ENCODE measurements at places on chromosomes 7 and 10.

DNA sequence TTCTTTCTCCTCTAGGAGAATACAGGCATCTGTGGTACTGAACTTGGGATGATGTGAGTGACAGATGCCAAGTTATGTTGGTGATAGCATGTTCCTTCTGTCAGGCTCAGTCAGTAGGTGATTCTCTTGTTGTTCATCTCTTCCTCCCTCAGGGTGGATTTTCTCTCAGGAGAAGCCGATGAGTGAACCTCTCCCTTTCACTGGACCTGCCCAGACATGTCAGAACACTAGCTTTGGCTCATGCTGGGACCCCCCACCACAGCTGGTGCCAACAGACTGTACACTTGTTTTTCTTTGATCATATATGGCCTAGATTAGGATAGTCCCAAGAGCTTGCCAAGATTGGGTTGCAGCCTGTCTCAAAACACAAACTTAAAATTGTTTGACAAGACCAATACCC, 129.4 kb downstream of the BMPER start:
- DNase-seq = no peak

DNA sequence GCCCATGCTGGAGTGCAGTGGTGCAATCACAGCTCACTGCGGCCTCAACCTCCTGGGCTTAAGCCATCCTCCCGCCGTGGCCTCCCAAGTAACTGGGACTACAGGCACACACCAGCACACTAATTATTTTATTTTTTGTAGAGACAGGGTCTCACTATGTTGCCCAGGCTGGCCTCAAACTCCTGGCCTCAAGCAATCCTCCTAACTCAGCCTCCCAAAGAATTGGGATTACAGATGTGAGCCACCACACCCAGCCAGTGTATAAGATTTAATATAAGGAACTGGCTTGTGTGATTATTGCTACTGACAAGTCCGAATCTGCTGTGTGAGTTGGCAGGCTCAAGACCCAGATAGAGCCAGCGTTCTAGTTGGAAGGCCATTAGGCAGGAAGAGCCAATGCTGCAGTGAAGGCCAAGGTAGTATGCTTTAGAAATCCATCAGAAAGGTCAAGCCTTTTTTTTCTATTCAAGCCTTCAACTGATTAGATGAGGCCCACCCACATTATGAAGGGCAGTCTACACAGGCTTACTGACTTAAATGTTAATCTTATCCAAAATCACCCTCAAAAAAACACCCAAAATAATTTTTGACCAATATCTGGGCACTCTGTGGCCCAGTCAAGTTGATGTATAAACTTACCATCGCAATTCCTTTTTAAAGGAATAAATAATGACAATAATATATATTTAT, 19.4 kb downstream of the TRIM4 start:
- no peak for DNase-seq

DNA sequence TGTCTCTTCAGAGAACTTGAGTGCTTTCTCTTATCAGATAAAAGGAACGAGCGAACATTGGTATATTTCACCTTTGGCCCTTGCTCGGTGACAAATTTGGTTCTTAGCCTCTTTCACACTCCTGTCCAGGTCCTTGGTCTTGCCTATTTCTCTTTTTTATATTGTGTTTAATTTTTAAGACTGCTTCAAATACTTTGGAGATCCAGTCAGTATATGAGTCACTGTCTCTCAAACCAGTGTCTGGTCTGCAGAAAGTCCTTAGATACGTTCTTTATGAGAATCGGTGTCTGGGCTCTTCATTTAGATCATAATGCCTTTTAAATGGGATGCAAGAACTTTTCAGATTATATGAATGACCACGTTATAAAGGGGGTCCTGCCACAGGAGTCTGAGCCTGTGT, 55.0 kb downstream of the PIK3AP1 start:
- DNase-seq = no peak

DNA sequence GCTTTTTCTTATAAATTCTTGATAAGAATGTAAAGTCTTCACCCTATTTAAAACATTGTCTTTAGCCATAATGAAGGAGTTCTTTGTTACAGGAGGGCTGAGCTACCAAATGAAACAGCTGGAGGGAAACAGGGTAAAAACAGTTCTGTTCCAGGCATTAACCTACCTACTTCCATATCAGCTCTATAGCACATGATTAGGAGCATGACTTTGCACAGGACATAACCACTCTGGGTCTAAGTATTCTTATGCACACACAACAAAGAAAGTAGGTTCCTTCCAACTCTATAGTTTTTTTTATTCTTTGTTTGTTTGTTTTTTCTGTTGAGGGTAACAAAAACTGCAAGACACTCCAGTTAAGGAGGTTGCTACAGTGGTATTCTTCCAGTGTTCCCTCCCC, 52.7 kb downstream of the SCIN start:
- no peak for DNase-seq

DNA sequence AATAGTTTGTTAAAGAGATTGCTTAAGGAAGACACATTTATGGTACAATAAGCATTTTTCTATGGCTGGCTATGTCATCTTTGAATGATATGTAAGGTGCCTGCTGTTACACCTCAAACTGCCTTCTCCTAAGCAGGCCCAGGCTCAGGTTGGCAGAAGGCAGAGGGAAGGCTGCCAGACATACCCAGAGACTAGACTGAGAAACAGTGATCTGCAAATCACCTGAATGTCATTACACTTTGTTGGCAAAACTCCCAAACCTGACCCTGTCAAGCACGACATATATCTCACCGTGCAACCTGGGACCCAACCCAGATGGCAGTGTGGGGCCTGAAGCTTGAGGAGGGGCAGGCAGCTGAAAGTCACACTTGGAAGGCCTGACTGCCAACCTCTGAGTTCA, 136.6 kb upstream of the TARP start:
- no peak for DNase-seq

GRCh38 chr10:7351894-7352293, 58.9 kb downstream of the SFMBT2 start:
- no peak for DNase-seq

DNA sequence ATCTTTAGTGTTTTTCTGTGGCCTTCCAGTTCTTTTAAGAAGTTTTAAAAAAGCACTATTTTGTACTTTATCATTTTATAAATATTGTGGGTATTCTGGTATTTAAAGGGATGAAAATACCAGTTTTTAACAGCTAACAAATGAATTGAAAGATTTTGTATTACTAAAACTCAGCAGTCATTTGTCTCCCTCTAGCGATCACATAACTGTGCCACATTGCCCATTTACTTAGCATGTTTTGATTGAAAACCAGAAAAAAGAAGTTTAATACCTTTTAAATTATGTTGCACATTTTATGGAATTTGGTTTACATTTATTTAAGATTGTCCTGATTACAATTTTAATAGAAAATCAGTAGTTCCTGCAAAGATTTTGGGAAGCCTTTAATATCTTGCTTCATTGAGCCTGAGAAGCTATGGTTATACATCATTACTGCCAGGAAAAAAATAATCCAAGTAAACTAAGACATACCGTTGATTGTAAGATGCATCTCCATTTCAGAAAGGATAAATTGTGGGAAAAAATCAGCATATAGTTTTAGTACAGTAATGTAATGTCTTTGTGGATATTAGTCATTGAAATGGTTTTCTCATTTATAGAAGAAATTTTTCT, 34.9 kb downstream of the TAX1BP1 start:
- no peak for DNase-seq

- DNase-seq = no peak
These were observed 45.2 kb downstream of the MICALL2 start for GRCh38 chr7:1413936-1414639.

DNA sequence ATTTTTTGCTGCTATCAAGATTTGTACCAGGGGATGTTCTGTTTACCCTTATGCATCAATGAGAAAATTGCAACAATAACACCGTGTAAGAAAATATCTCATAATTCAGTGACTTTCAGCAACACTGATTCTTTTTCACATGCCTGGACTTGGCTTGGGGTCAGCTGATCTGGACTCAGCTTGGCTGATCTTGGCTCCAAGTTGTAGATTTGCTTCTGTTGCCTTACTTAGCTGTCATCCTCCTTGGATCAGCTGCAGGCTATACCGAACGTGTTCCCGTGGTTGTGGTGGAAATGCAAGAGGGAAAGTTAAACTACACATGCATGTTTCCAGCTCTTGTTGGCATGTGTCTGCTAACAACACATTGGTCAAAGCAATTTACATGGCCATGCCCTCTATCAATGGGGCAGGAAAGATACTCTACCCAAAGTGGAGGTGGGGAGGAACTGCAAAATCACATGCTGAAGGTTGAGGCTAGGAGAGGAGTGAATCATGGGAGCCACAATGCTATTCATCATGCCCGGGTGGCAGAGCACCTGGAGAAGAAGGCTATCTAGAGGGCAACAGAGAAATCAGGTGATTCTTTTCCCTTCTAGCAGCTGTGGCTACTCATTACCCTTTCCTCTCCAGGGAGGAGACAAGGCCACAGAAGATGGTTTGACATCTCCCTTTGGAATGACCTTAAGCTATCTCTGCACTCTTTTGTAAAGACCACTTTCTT, 1276.3 kb upstream of the AUTS2 start:
- DNase-seq = no peak

DNA sequence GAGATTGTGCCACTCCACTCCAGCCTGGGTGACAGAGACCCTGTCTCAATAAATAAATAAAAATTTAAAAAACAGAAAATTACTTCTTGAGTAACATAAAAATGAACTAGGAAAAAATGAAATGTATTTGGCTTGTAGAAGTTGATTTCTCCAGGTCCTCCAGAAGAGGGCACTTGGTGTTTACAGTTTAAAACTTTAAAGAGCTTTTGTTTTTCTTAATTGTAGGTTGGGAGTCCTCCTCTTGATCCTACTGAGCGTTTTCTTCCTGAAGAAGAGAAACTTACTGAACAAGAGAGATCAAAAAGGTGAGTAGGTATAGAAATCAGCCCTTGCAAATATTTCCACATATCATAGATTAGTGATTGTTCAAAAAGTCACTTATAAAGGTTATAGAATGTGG, 16.2 kb downstream of the KIFBP start:
- no peak for DNase-seq

GRCh38 chr7:81501220-81501619, 268.6 kb downstream of the HGF start:
- DNase-seq = no peak

DNA sequence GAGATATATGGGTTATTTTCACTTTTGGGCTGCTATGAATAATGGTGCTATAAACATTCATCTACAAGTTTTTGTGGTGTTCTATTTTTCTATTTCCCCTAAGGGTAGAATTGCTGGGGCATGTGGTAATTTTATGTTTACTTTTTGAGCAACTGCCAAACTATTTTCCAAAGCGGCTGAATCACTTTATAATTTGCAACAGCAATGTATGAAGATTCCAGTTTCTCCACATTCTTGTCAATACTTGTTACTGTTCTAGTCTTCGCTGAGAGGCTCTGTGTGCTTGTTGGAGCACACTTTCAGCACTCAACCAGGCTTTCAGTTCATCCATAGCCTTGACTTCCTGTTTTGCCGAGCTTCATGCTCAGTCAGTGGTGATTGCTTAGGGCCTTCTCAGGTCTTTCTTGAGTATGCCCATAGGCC, 39.0 kb downstream of the ADK start:
- DNase-seq = no peak

DNA sequence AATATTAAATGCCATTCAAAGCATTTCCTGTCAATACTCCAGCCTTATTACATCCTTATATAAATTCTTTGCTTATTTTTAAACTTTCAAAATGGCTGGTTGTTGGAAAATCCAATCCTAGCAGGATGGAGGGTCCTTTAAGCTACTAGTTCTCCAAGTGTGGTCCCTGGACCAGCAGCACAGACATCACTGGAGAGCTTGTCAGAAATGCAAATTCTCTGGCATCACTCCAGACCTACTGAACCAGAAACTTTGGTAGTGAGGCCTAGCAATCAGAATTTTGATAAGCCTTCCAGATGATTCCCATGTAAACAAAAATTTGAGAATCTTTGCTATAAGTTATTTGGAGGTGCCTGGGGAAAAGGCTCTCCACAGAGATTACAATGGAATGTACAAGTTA, 43.8 kb downstream of the CALCR start:
- DNase-seq = no peak

- DNase-seq = no peak
These were observed 1.6 kb downstream of the ADCK2 start for GRCh38 chr7:140674356-140674800.

- no peak for DNase-seq
These were observed 13.3 kb upstream of the C10orf53 start for GRCh38 chr10:49666054-49666615.

- no peak for DNase-seq
These were observed 190.9 kb downstream of the REEP3 start for GRCh38 chr10:63711867-63712716.

GRCh38 chr7:20172736-20173334, 44.3 kb downstream of the MACC1 start:
- peak; percentile 13 for DNase-seq

DNA sequence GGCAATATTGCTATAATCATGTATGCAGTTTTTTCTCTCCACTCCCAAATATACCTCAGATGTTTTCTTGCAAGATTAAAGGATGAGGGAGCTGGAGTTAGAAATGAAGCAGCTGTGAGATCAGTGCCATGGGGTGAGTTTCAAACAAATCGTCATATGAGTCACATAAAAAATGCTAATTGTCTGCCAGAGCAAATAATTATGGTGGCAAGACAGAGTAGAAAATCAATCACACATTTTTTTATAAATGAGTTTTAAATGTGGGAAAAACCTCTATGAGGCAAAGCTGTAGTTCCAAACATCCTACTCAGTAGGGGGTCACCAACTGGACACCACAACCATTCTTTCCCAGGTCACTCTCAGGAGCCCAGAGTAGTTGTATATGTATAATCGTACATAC, 55.3 kb downstream of the CH25H start:
- DNase-seq = no peak

GRCh38 chr10:98388101-98388655, 26.8 kb downstream of the PYROXD2 start:
- DNase-seq = no peak
